Urinary bladder (tissue), 4 donors: ENCODE measurements at places on chromosomes 1 and 21.

DNA sequence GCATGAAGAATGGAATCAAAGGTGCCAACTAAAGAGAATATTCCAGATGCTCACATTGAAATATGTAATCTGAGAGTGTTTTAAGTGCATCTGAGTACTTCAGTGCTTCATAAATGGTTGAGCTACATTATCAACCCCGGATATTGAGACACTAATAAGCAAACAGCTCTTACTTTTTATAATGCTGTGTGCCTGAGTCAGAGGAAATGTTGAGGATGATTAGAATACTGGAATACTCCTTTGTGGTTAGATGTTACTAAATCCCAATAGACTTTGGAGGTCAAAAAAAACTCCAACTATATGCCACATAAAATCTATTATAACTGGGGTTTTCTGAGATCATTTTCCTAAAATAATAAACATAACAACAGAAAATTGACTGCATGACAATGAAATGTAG lies 12.5 kb upstream of the KCNA3 start:
- DNase-seq: no peak

- peak; percentile 20 for DNase-seq
These were observed 119.8 kb downstream of the HLCS start for GRCh38 chr21:36846631-36847030.

DNA sequence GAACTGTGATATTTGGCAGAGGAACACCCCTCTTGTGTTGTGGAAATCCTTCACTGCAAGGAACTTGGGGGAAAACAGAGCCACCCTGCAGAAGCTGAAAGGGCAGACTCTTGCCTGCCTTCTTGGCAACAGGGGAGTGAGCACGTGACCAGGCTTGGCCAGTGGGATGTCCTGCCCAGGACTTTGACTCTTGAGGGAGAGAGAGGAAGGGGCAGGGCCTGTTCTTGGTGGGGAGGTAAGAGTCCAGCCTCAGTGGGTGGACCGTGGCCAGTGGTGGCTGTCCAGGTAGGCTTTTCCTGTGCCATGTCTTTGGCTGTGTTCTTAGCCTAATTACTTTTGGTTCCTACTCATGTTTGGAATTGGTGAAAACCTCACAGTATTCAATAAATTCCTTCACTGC lies 8.6 kb upstream of the AK2 start:
- no peak for DNase-seq

DNA sequence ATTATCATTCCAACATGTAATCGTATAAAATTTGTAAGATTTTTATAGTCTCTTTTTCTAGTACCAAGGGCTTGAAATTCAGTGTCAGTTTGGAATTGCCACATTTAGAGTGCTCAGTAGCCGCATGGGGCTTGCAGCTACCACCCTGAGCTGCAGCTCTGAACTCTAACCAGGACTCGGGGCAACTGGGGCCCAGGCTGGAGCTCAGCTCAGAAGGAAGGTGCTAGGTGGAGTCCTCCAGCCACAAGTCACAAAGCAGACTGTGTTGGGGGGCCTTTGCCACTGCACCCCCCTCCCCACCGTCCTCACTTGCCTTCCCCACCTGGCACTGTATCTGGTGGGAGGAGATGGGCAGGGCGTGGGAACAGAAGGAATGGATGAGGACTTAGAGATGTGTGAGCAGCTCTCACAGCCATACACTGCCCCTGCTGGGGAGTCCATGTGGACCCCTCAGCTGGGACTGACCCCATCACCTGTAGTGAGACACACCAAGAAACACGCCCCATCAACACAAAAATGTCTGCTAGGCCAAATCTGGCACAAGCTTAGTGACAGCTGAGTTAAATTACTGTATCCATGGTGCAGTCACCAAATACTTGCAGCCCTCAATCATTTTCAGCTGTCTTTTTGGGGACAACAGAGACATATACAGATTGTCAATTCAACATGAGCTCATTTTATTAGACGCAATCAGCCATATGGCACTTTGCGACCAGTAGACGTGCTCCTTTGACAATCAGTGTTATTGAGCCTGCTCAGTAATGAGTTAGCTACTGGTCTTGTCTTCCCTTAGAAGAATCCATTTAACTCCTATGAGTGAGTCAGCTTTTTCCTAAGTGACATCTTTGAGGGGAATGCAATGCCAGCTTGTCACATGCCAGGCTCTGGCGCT lies 241.7 kb upstream of the RAB4A start:
- DNase-seq: no peak

- DNase-seq: no peak
These were observed 21.4 kb downstream of the IGFN1 start for GRCh38 chr1:201212056-201212455.

GRCh38 chr1:49416758-49417157 lies 607.0 kb downstream of the AGBL4 start:
- DNase-seq: no peak

- no peak for DNase-seq
These were observed 2.1 kb downstream of the KAZN start for GRCh38 chr1:14600405-14601112.

GRCh38 chr1:161019751-161020495 lies 1.0 kb downstream of the F11R start:
- peak; percentile 56 for DNase-seq

- no peak for DNase-seq
These were observed 4.1 kb downstream of the UQCRHL start for GRCh38 chr1:15803380-15803779.
